Suppressor macrophage treated with lipopolysaccharide for 4 hours (primary cell): ENCODE measurements at places on chromosomes 12 and 14.

- no peak for DNase-seq
These were observed 171.8 kb upstream of the EGLN3 start for GRCh38 chr14:34122650-34123049.

- DNase-seq = no peak
These were observed 1.2 kb downstream of the RAB15 start for GRCh38 chr14:64970776-64971477.

- DNase-seq = no peak
These were observed 28.8 kb downstream of the P2RX4 start for GRCh38 chr12:121238604-121239350.

DNA sequence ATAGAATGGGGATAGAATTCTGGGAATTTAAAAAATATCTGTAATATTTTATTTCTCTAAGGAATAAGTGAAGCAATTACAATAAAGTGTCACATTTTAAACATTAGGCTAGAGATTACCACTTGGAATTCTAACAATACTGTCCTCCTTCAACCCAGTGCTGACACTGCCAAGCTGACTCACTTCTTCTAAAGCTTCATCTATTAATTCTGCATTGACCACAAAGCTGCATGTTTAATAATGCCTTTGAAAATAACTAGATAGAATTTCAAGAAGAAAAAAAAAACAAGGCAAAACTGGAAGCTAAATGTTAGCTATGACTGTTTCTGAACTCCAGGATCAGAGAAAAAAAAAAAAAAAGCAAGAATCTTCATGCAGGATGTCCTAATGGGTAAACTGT lies 970.7 kb upstream of the FBXO33 start:
- no peak for DNase-seq

- DNase-seq = peak; percentile 46
These were observed 15.5 kb upstream of the KLC1 start for GRCh38 chr14:103613517-103613916.

GRCh38 chr12:33752854-33753253 lies 269.4 kb upstream of the ALG10 start:
- no peak for DNase-seq
